T-helper 1 cell (primary cell): ENCODE measurements at places on chromosomes 4 and X.

GRCh38 chr4:110188113-110188512 lies 10.3 kb downstream of the ELOVL6 start:
- DNase-seq: no peak

DNA sequence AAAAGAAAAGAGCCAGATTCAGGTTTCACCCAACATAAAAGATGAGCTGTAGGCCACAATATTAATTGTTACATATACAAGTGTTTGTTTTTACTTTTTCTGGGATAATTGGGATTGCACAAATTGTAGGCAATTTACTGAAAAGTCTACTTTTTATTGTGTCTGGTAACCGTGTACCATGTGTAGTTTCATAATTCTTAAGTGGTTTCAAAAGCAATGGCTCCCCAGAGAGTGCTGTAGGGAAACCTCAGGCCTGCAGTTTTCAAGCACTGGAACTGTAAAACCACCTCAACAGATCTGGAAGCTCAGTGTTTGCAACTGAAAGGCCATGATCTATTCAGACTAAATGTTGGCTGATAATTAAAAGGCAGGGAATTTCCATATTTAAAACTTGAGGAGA lies 53.9 kb upstream of the MMAA start:
- DNase-seq: no peak

DNA sequence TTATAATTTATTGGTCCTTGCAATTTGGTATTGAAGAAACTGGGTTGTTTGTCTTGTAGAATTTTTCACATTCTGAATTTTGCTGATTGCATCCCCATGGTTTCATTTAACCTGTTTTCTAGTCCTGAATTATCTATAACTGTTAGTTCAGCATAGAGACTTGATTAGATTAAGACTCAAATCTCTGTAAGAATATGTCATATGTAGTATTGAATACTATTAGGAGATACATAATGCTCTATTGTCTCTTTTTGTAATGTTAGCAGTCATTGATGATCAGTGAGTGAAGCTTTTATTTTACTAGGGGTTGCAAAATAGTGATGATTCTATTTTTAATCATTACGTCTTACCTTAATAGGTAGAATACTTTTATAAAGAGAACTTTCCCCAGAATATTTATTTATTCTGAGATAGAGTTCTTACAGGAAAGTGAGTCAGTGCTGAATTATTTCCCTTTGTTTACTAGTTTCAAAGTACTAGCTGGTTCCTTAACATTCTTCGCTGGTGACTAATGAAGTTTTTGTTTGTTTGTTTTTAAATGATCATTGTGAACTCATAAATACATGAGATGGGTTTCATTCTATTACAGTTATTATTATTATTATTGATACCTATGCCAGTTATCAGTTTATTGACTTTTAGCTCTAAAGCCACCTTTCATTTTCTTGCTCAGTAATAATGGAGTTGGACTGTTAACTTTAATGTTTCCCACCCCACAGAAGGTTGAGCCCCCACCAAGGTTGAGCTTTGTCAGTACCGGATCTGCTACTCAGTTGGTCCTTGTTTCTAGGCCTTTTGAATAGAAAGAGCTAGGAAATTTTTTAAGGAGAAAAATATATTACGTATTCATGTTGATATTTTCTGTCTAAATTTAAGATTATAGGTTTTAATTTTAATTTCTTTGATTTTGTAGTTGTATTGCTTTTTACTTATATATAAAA lies 102.3 kb downstream of the LARP1B start:
- DNase-seq: no peak

GRCh38 chr4:110155654-110156053 lies 42.8 kb downstream of the ELOVL6 start:
- DNase-seq: no peak

DNA sequence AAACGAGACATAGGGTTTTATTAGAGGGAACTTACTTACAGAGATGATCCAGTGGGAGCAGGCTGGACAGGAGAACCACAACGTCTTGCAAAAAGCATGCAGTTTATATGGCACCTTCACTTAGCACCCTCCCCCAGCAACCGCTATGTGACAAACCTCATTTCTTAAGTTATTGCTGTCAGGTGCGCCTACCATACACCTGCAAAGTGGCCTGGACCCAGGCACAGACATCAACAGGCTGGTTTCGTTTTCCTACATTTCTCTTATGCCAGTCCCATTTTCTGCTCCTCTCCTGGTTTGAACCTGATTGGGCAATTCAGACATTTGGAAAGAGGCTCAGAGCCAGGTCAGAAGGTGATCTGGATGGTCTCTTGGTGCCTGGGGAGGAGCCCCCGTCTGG lies 18.3 kb downstream of the RTL5 start:
- no peak for DNase-seq

DNA sequence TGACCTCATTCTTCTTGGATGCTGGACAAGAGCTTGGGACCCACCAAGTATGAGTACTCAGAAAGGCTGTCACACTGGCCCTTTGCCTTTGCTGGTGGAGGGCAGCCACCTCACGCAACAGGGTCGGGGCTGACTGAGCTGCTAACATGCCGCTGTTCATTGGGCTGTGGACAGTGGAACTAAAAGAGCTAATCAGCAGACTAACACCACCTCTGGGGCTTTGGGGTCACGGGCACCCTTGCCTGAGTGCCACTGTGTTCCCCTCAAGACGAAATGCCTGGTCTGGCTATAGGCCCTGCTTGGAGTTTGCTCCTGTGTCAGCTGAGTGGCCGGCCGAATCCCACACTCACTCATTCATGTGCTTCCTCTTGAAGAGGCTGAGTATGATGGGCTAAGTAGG lies 559.6 kb downstream of the SPRY1 start:
- no peak for DNase-seq

- DNase-seq: no peak
Observed at GRCh38 chrX:22585831-22586230, 313.1 kb downstream of the CBLL2 start.

DNA sequence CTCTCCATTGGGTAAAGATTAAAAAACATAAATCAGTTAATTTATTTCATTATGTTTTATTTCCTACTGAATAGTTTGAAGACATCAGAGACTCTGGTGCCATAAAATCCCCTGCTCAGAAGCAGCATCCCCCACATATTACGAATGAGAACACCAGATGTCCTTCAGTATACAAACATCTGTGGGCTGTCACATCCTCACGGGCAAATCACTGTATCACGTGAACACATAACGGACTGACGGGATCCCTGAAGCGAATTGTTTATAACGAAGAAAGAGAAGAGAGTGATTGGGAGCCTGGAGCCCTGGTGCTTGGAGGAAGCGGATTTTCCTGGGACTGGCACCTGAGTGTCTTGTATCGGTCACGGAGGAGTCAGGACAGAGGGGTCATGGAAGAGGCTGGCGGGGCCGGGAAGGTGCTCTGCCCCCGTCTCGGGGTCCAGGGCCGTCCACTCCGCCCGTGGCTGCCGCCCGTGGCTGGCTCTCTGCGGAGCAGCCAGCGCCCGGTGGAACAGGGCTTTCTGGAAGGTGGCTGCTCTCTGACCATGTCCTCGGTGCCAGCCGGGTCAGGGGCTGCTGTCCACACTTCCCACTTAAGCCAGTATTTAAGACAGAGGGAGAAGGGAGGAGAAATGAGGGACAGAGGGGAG lies 452.7 kb upstream of the FAT1 start:
- DNase-seq: no peak

- no peak for DNase-seq
Observed at GRCh38 chr4:63563288-63564014, 845.8 kb downstream of the TECRL start.

DNA sequence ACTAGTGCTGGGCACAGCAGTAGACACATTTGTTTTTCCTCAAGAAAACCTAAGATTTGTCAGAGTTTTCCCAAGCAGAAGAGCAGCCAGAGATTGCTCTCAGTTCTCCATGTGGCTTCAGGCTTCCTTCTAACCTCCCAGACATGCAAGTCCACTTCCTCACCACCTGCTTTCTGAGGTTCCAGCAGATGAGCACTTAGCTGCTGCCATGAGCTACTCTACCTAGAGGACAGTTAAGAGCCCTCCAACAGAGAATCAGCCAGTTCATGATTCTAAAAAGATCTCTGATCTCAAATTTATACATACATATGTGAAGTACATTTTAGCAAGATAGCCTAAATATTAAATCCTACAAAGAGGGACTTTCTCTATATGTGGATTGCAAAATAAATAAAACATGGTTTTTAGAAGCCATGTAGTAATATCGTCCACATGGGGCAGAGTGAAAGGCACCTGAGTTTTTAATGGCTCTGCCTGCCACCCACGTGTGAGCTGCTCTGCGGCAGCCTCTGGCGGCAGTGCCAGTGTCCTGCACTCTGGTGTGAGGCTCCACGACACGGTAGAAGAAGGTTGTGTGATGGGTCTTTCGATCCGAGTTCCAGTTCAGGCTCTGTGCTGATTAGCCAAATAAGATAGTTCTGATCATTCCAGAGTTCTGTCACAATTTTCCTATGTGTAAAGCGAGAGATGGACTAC lies 10.3 kb downstream of the CYP4V2 start:
- DNase-seq: peak; percentile 43

- no peak for DNase-seq
Observed at GRCh38 chr4:53778155-53778554, 186.9 kb upstream of the LNX1 start.

DNA sequence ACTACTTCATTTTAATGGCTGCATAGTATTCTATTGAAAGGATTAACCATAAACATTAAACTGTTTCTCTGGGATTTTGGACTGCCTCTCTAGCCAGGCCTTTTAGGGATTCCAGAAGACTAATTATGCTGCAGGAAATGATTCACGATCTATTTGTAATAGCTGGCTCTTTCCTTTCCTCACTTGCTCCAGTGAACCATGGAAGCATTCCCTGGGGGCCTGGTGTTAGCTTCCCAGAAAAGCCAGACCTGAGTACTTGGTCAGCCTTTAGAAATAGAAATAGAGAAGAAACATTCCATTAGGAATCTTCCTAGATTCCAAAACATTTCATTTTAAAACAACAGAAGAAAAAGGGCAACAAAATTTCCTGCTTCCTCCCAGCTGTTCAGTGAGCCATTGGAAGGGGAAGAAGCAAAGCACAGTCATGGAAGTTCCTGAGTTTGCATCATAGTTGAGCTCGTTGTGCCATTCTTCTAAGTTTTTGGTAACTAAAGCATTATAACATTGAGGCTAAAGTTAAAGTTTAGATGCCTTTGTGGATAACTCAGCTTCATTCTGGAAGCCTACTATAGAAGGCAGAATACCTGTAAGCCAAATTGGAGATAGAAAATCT lies 83.5 kb downstream of the NPNT start:
- no peak for DNase-seq

GRCh38 chr4:124635331-124635730 lies 77.2 kb downstream of the ANKRD50 start:
- DNase-seq: no peak

GRCh38 chr4:15242021-15242420 lies 185.8 kb upstream of the C1QTNF7 start:
- no peak for DNase-seq

DNA sequence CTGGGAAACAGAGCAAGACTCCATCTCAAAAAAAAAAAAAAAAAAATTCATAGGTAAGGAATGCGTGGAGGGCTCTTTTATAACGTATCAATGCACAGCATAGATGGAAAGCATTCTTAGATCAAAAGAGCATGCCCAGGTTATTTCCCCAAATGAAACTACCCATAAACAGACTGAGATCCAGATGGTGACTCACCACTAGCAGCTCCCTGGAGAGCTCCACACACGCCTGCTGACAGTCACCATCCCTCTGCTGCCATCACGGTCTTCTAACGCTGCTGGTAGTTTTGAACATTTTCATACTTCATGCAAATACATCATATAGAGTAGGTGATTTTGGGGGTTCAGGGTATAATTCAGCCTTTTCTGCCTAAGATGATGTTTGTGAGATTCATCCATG lies 136.9 kb downstream of the ASMT start:
- DNase-seq: no peak

DNA sequence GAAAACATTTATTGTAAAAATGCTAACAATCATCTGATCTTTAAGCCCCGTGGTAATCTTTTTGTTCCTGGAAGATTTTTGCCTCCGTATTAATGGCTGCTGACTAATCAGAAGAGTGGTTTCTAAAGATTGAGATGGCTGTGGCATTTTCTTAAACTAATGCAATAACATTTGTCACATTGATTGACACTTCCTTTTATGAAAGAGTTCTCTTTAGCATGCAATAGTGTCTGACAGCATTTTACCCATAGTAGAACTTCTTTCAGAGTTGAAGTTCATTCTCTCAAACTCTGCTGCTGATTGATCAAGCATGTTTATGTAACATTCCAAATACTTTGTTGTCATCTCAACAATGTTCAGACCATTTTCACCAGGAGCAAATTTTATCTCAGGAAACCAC lies 26.8 kb upstream of the UGT2B4 start:
- DNase-seq: no peak

DNA sequence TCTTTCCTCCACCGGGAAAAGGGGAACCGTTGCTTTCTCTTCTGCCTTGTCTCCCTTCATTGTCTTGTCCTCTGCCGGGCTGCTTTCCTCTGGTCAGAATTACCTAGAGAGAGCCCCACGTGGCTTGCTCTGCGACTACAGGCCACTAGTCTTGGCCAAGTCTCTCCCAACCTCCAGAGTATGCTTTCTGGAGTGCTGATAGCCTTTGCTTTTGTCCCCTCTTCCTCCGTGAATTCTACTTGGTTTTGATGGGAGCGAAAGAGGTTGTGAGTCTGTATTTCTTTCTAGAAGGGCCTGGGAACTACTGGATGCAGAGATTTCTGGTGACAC lies 5.3 kb upstream of the POU4F2 start:
- no peak for DNase-seq

DNA sequence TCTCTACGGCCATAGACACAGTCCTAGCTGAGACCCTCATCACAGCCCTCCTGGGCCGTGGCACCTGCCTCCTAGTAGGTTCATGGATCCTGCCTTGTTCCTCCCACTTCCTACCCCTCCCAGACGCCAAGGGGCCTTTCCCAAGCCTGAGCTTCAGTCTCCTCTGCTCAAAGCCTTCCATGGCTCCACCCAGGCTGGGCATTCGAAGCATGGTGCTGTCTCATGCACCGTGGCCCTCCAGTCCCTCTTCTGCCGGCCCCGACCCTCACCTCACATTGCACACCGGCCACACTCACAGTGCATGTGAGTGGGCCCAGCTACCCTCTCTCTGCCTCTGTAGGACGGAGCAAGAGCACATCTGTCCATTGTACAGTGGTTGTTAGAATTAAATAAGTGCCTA lies 21.7 kb upstream of the KIAA0232 start:
- DNase-seq: no peak

DNA sequence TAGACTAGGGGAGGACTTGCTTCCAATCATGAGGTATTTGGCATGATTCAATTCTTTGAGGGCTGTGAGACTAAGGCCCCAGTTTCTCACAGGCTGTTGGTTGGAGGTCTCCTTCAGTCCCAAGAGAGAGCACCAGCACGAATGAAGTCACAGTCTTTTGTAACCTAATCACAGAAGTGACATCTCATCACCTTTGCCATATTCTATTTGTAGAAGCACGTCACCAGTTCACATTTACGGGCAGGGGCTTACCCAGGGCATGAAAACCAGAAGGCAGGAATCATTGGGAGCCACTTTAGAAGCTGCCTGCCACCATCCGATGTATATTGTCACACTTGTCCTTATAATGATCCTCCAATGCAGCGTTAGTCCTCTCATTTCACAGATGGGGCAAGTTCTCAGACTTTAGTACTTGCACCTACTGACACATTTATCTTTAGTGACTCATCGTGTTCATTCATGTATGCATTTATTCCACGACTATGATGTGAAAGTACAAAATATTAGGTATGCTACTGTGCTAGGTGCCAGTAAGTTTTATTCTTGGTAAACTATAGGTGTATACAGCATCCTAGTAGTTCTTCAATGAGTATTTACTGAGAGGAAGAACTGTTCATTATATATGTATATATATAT lies 163.8 kb upstream of the PGRMC2 start:
- DNase-seq: no peak

GRCh38 chr4:73053974-73054480 lies 15.5 kb downstream of the COX18 start:
- no peak for DNase-seq
